Activated CD4-positive, alpha-beta memory T cell treated with anti-CD3 and anti-CD28 coated beads, Interleukin-2, amount 10 ng/mL, durations not matched to agents 7 days and 5 days (primary cell): ENCODE measurements at places on chromosomes 5 and 9. TPM values are rescaled to one million over a fixed set of nuclear protein-coding genes. Genes with fewer than 3 reads are reported as not detected.

Gene PCDHGA9
- not detected for total RNA-seq

Gene NFIL3
- total RNA-seq: 100 TPM

Gene SPOCK1
- 0.73 TPM for total RNA-seq

Gene FUBP3
- 30.7 TPM for total RNA-seq

Gene PSIP1
- total RNA-seq: 109 TPM

Gene SPINK13
- not detected for total RNA-seq

Gene MORN5
- not detected for total RNA-seq

Gene SLC6A19
- total RNA-seq: not detected

Gene LCN15
- total RNA-seq: not detected

Gene SLC27A6
- total RNA-seq: not detected
